ENCODE measurements at places on chromosomes 13 and 19.

DNA sequence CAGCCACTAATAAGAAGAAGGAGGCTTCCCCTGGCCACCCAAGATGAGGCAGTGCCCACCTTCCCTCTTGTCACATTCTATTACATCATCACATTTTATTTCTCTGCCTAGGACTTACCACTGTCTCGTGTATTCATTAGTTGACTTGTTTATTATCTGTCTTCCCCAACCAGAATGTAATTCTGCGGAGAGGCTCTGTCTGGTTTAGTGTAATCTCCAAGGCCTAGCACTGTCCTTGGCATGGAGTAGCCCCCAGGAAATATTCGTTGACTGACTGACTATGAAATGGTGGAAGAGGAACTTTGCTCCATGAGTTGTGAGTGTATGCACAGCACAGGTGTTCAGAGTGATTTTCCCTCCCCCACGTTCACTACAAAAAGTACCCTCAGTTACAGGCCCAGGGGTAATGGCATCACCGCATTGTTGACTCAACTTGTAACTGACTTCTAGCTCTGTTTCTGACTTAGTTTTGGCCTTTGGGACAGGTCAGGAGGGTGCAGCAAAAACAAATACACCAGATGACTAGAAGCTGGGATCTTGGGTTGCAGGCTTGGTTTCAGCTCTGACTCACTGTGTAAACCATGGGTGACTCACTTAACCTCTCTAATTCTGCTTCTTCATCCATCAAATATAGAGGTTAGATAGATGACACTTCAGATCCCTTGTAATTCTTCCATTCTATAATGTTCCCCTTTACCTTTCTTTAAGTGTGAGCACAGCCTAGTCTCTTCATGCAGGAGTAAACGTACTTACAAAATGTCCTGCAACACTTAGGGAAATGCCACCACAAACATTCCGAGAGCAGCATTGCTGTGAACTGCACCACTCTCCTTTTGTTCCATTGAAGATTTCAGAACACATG lies 229.7 kb downstream of the KCNRG start:
- DNase-seq, result peak; percentile 76

DNA sequence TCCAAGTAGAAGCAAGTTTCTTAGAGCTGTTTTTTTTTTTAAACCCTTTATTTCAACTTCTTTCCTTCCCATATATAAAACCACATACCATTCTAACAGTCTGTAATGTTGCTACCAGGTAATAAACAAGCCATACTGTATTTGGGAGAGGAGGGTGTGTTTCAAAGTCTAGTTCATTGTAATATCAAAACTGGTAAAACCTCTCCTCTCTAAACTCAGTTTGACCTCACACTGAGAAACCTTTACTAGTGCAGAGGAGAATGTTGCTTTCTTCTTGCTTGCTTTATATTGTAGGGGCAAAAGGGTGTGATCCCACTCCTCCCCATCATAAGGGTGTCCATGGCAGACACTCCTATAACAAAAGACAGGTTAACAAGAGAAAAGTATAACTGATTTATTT lies 155.1 kb downstream of the GGACT start:
- DNase-seq, result no peak

DNA sequence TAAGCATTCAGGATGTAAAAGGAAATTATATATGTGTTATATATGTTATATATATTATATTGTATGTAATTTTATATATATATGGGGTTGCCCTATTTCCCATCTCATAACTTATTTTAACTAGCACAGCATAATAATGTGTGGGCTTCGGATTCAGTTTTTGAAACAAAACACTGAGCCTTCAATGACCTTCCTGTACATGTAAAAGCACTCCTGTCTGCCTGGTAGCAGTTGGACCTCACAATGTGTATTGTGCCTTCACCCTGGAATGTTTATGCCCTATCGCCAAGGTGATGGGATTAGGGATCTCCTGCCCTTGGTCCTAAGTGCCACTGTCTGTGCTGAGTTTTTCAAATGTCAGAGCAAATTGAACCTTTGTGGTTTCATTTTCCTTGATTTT lies 968.8 kb downstream of the TUBA3C start:
- peak; percentile 46 for DNase-seq

- DNase-seq, result no peak
These were observed 85.1 kb upstream of the ABCC4 start for GRCh38 chr13:95386370-95386769.

- DNase-seq, result no peak
These were observed 150.2 kb downstream of the NBEA start for GRCh38 chr13:35092251-35092650.

DNA sequence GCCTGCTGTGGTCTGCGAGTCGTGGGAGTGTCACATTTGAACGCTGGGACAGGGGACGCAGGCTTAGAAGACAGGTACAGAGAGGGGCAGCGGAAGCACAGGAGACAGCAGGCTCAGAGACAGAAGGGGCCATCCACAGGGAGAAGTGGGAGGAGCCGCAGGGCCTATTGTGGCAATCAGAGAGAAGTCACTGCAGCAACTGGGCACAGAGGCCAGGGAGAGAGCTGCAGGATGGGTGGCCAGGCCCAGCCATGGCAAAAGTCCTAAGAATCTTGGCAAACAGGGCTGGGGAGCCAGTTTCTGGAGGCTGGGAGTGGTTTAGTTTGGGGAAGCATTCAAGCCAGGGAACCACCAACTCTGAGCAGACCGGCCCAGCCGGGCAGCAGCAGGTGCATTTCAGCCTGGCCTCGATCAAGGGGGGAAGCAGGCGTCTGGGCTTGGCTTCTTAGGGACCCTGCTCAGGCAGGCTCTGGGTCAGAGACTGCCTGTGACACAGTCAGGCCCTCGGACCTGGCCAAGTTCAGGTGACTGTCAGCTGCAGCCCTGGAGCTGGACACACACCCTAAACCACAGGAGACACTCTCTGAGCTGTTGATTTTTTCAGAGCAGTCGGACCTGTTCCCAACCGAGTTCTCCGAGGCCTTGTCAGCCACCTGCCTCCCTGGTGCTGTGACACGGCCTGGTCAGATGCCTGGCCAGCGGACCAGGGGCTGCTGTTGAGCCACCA lies 11.8 kb downstream of the SH3GL1 start:
- DNase-seq, result no peak

GRCh38 chr19:2259336-2259735 lies 3.1 kb upstream of the JSRP1 start:
- no peak for DNase-seq

DNA sequence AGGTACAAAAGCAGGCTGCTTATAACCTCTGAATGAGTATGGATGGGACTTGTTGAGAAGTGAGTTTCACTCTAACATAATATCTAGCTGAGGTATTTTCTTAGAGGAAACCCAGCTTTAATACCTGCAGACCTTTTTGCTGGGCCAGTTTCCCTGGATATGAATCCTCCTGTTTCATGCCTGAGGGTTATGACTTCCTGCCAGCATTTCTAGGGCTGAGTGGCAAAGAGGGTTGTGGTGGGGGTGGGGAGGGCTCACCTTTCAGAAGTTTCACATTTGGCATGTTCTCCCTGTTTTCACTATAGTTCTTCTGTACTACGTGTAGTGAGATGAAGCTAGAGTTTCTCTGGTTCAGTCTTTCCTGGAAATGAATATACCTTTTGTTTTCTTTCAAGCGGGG lies 73.7 kb downstream of the LACC1 start:
- no peak for DNase-seq

GRCh38 chr19:44749994-44750393 lies 1.5 kb downstream of the BCL3 start:
- no peak for DNase-seq

- no peak for DNase-seq
These were observed 33.3 kb upstream of the SPATA13 start for GRCh38 chr13:24127116-24127631.

DNA sequence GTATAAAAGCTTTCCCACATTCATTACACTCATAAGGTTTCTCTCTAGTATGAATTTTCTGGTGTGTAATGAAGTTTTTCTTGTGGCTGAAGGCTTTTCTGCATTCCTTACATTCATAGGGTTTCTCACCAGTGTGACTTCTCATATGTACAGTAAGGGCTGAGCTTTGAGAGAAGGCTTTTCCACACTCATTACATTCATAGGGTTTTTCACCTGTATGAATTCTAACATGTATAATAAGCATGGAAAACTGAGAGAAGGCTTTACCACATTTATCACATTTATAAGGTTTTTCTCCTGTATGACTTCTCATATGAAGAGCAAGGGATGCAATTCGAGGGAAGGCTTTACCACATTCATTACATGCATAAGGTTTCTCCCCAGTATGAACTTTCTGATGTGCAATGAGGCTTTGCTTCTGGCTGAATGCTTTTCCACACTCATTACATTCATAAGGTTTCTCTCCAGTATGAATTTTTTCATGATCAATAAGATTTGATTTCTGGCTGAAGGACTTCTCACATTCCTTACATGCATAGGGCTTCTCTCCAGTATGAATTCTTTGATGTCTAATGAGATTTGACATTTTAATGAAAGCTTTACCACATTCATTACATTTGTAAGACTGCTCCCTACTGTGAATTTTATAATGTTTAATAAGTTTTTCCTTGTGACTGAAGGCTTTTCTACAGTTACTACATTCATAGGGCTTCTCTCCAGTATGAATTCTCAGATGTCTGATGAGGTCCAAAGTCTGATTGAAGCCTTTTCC lies 42.6 kb downstream of the ZNF527 start:
- no peak for DNase-seq

DNA sequence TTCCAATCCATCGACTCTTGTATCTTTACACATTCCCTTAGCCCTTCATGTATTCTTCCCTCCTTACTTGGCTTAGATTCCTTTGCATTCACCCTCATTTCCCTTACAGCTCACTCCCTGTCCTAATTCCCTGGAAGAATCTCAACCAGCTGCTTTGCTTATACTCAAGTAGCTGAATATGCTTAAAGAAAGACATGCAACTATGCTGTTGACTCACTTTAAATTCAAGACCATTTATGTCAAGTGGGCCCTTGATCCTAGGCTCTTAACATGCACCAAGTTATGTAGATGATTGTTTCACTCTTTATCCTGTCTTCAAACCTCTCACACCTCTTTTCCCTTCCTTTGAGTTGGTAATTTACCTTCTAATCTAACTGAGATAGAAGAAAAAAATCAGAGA lies 7.4 kb downstream of the CCDC122 start:
- DNase-seq, result no peak

DNA sequence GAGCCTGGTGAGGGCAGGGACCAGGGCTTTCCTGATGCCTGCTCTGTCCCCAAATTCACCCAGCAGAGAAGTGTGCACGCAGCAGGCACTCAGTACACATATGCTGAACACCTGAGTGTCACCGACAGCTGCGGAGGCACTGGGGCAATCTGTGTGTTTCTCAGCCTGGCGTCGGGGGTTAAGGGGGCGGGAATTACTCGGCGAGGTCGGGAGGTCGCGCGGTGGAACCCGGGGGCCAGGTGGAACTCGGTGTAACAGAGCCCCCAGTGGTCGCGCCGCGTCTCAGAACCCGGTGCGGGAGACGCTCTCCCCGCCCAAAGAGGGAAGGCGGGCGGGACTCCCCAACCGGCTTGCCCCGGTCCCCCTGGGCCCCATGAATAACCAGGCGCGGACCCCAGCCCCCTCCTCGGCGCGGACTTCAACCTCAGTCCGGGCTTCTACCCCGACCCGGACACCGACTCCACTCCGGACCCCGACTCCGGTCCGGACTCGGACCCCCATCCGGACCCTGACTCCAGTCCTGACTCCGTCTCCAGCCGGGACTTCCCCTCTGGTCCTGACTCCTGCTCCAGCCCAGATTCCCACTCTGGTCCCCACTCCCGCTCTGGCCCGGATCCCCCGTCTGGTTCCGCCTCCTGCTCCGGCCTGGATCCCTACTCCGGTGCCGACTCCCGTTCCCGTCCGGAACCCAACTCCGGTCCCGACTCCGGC lies at the start of gene SELENOV:
Gene SELENOV (plus strand): TSS at position 300 of the 711 bp plus-strand sequence. CDS start 74 bp downstream, at position 374.
- DNase-seq, result no peak

DNA sequence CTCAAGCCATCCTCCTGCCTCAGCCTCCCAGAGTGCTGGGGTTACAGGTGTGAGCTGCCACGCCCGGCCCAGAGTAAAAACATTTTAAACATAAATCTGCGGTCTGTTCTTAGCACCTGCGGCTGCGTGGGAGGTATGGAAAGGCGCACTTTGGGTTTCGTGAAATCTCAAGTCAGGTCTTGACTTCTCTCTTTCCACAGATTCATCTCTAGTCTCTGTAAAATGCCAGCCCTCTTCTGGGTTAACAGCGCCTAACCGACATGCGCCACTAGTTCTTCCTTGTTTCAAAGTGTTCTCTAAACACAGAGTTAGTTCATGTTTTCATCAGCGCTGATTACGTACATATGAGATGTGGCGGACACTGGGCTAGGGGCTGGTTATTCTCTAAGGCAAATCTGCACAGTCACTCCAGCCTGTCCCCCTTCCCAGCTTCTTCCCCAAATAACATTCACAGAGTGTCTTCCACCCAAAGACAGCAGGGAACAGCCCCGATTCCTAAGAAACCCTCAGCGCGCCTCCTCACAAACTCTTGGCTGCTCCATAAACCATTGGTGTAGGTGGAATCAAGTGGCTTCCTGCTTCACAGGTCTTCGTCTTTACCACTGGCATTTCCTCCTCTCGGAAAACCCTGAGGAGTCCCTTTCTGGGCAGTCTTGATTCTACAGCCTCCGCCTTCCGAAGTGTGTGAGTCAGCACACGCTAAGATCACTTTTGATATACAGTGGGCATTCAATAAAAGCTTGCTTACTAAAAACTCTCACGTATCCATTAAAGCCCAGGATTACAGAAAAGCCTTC lies 1.4 kb downstream of the PARP4 start:
- DNase-seq, result peak; percentile 73

GRCh38 chr13:97003071-97003470 lies 8.8 kb upstream of the OXGR1 start:
- no peak for DNase-seq

DNA sequence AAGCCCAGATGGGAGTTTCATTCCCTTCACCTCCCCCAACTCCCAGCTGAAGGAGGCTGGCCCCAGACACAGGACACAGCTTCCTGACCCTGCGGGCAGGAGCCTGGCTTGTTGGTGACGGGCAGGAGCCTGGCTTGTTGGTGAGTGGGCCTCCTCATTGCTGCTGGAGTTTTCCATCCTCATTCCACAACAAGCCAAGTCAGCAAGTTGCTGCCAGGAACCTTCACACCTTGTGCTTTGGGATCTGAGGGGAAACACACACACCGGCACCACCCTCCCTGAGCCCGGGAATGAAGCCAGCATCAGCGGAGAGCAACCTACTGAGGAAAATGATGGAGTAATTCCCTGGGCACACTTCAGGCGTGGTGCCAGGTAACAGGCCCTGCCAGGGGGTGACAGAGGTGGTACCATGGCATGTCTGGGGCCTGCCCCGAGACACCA lies 74.9 kb downstream of the ALOX5AP start:
- no peak for DNase-seq

DNA sequence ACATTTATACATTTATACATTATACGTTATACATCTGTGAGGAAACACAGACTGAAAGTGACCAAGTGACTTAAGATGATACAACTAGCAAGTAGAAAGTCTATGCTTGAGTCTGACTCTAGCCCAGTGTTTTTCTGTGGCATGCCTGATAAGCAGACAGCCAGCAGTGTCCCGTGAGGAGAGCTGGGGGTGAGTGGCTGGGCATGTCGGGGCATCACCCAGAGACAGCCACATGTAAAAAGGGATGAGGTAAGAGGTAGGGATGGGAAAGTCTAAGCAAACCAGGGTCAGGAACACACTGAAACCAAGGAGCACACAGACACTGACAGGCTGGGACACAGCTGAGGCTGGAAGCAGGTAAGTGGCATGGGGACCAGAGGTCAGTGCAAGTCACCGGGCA lies 333.2 kb downstream of the FOXO1 start:
- no peak for DNase-seq

GRCh38 chr19:44867578-44867977 lies 21.5 kb downstream of the NECTIN2 start:
- no peak for DNase-seq
